ENCODE measurements at places on chromosomes 5 and 9.

- DNase-seq, result no peak
Observed at GRCh38 chr9:128056887-128057723, 10.0 kb downstream of the NAIF1 start.

DNA sequence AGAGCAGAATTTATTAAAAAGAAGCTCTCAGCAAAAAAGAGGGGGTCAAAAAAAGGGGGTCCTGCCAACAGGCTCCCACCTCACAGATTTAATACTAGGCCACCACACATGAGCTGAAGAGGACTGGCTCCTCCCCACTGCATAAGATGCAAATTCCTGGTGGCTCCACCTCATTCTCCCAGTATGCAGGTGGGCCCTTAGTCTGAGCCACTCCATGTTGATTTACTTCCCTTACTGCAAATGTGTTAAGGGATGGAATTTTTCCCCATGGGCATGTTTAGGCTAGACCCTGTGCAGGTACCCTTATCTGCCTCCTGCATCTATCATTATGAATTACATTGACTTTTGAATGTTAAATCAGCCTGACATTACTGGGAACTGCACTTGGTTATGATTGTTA lies 82.9 kb downstream of the ISOC1 start:
- no peak for DNase-seq

- no peak for DNase-seq
Observed at GRCh38 chr5:120473332-120473731, 9.2 kb downstream of the PRR16 start.

DNA sequence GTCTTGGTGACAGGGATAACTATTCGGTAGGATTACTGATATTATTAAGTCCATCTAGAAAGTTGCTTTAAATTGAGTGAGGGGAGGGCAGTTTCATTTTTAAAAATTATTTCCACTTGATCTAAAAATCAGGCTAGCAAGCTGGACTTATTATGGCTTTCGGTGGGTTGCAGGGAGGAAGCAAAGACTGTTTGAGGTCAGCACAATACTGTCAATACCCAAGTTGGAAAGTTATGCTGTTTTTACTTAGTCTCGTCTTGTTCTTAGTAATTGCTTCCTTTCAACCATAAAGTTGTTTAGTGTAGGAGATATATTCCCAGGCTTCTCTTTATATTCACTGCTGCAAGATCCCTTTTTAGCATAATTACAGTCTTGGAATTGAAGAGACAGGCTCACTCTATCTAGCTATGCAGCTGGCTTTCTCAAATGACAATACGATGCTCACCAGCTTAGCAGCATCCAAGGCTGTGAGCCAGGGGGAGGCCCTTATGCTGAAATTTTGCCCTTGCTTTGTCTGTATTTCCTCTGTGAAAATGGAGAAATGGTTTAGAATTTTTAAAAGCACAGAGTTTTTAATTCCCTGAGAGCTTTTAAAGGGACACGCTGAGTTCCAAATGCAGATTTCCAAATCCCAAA lies 68.2 kb upstream of the APC start:
- DNase-seq, result no peak

DNA sequence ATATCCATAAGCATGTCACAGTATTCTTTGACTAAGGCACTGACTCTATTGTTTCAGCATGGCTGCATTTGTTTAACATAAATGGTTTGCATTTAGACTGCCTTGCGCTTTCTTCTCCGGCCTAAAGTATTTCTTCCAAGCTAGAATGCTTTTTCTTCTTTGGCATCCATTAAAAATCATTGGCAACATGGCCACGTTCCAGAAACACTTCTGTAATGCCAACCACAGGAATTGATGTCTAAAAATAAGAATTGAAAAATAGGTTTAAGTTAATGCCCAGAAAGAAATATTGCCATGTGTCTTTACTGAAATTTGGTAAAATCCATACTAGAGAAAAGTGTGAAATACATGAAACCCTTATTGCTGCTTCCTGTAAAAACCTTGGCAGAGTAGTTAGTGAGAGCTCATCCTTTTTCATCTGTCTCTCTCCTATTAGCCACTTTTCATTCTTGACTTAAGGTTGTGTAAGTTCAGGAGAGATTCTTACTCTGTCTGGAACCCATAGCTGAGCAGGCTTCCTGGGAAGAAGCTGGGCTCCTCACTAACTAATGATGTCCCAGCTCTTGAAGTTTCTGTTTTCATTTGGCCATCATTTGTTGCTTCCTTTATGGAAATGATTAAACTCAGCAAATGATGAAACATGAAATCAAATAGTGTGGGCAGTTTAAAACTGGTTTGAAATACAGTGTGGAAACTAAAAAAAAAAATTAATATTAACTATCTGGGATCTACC lies 58.2 kb upstream of the RPS23 start:
- no peak for DNase-seq

Measured in stimulated activated CD8-positive, alpha-beta memory T cell treated with anti-CD3 and anti-CD28 coated beads, Interleukin-7, amount 100 ng/mL, for 1 hour (primary cell).